Cardiac septum (tissue), 1 donor: ENCODE measurements at places on chromosomes 4 and X. TPM values are rescaled to one million over a fixed set of nuclear protein-coding genes. Genes with fewer than 3 reads are reported as not detected.

- DNase-seq: no peak
Measured at GRCh38 chr4:52843958-52844357, 18.2 kb upstream of the RASL11B start.

DNA sequence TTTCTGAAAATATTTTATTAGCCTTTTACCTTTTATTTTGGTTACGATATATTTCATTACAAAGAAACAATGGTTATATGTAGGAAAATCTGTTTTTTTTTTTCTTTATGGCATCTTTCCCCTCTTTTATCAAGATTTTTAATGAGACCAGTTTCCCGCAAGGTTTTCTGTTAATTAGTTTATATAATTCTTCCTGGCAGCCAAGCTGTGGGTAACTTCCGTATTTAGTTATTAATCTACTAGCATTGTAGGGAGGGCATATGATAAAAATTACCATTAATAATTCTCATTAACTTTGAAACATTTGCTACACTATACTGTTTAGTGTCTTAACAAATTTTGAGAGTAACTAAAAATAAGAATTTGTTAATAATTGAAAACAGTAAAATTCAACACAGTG is 181.1 kb upstream of the GPRIN3 start:
- no peak for DNase-seq

DNA sequence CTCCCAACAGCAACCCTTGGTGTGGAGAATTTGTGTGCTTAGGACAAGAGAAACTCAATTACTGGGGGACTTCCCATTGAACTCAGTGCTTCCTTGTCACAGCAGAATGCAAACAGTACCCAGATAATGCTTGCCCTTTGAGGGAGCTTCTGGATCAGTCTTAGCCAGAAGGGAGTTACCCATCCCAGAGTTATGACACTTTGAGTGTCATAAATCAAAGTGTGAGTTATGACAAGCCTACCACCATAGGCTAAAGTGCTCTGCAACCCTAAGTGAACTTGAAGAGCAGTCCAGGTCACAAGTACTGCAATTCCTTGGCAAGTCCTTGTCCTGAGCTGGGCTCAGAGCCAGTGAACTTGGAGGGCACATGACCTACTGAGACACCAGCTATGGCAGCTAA is 1513.9 kb upstream of the PCDH10 start:
- no peak for DNase-seq

DNA sequence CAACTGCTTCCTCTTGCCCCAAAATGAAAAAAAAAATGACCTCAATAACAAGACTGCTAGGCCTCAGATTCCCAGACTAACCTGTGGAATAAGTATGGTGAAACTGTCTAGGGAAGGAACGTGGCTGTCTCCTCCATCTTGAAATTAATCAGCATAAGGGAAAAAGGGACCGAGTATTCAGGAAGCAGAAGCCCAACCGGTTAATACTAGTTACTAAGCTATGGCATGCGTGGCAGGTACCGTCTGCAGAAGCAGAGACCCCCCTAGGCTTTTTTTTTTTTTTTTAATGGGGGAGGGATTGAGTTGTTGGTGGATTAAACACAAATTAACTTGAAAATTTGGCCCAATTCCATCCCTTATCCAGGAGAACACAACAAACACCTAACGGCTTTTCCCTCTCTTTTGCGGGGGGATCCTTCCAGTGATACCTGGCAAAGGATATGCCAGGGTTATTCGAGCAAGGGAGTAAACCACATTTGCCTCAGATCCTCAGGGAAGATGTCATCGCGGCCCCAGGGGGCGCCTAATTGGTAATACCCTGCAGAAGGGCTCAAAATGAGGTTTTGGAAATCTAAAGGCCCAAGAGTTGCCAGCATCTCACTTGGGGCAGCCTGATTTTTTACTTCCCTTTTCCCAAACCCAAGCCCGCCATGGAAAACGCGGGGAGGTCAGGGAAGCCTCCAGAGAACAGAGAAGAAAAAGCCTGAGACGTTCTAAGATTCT is 893 bp downstream of the RLIM start:
- no peak for DNase-seq

- no peak for DNase-seq
Measured at GRCh38 chr4:89482251-89482650, 174.7 kb upstream of the GPRIN3 start.

GRCh38 chr4:47061435-47061834 is 30.1 kb downstream of the GABRB1 start:
- no peak for DNase-seq

DNA sequence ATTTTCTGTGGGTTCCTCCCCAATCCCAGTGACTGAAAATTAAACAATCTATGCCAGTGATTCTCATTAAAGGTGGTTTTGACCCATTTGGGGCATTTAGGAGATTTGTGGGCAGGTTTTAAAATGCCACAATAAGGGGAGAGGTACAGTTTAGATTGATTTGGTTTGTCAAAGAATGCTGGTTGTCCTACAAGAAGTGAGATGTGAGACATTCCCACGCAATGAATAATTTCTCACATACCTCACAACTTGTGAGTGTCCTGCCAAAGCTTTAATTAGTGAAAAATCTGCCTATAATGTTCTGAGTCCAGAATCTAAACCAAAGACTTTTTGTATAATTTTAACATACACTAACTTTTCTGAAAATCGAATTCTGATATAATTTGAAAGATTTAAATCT is 199.4 kb downstream of the MAPK10 start:
- DNase-seq: no peak

CCNI gene
- total RNA-seq: 338 TPM

SNX25 gene
- 10.5 TPM for total RNA-seq

GRIA3 gene
- total RNA-seq: 14.2 TPM

HELT gene
- total RNA-seq: not detected

SH3BGRL gene
- total RNA-seq: 23.8 TPM
